ENCODE measurements at places on chromosomes 5 and 9. TPM values are rescaled to one million over a fixed set of nuclear protein-coding genes. Genes with fewer than 3 reads are reported as not detected.

GRCh38 chr5:93130624-93131490 lies 450.2 kb downstream of the NR2F1-AS1 start:
- DNase-seq: no peak

DNA sequence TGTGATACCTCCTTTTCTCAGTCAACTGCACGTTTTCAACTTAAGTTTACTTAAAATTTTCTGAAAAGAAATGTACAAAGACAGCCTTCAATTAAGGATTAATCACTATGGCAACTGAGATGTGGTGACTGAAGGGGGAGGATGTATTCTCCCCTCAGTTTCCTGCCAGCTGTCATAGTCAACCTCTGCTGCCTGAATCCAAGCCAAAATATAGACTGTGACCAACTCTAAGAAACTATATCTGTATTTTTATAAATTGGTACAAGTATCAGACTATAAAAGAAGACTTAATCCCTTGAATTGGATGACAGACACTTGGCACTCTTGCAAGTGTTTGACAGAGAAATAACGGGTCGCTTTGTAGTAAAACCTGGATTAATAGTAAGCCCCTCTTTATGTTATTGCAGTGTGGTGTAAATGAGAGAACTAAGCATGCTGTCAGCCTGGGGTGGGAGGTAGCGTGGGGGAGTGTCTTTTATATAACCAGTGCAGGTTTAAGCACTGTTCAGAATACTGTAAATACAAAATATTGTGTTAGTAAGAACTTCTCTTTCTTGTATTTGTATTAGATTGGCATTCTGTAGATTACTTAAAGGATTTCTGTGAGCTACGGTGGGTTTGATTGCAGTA lies 106.4 kb downstream of the ERCC6L2 start:
- DNase-seq: no peak

DNA sequence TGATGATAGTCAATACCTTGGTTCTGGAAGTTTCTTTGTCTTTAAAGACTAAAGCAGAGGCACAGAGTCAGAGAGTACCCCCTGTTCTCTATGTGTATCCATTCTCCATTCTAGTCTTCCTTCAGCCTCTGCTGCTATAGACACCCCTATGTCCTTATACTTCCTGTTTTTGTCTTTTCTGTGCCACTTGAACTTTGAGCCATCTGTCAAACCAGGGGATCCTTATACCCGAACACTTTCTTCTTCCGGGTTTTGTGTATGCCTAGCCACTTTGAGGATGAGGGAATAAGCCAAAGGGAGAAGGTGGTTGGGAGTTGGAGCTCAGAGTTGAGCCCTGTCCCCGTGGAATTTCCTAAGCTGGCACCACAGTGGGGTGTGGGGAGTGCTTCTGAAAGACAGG lies 61.1 kb upstream of the IL6ST start:
- DNase-seq: no peak

GRCh38 chr9:93099551-93100275 lies 3.7 kb downstream of the CARD19 start:
- no peak for DNase-seq

DNA sequence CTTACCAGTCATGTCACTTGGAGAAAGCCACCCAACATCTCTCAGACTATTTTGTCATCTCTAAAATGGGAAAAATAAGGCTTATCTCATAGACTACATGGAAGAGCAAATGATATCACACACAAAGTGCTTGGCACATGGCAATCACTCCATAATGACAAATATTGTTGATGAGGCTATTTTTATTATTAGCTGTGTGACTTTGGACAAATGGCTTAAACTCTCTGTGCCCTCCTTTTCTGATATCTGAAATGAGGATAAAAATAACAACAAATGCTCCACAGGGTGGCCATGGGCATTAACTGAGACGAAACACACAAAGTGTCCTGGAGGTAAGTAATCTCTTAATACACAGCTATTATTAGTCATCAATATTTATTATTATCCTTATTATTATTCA lies 125.5 kb upstream of the HAND1 start:
- DNase-seq: no peak

- DNase-seq: no peak
Measured at GRCh38 chr9:92679413-92680165, 9.7 kb upstream of the IPPK start.

DNA sequence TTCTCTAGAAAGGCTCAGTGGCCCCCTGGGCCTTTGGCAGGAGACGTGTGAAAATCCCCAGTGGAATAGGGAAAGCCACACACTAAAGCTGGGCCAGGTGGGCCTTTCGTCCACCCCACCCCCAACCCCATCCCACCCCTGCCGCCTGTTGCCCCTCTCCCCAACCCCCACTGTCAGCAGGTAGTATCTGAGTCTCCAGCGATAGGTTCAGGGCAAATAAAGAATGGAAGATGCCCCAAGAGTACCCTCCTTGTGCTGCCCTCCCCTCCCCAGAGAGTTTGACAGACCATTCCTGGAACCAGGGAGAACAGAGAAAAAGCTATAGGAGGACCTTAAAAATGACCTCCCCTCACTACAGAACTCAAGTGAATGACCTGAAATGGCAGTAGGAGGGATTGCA lies 36.7 kb upstream of the UBE2D2 start:
- DNase-seq: no peak

GRCh38 chr9:104118916-104119315 lies 24.8 kb downstream of the SMC2 start:
- DNase-seq: peak; percentile 1

DNA sequence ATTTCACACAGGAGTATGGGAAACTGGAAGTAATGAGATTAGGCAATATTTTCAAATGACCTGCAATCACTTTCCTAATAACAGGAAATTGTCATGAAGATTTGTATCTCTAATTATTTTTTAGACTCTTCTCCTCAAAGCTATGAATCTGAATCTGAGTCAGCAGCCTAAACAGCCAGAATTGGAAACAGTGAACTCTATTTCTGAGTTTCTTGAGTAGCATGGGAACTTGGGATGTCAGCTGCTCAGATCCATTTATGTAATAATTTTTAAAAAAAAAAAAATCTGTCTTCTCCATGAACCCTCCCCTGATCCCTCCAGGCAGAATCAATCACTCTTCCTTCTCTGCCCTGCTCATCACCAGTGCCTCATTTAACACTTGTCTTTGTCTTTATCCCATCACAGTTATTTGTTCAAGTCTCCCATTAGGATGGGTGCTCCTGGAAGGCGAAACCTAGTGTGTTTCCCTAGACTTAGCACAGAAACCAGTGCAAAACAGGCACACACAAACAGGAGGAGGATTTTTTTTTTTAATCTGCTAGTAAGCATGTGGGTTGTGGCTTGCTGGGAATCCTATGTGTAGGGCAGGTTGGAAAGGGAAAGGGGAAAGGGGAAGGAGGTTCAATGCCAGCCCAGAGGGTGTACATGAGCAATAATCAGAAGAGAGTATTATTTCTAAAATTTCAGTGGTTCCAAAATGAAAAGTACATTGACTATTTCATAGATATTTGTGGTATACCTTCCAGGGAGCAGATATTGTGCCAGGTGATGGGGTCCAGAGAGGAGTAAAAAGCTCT lies 186.8 kb downstream of the TTLL11 start:
- no peak for DNase-seq

- DNase-seq: no peak
Measured at GRCh38 chr9:135514342-135515082, 6.7 kb upstream of the LCN1 start.

- DNase-seq: no peak
Measured at GRCh38 chr9:77802515-77803293, 154.6 kb upstream of the GNA14 start.

- DNase-seq: no peak
Measured at GRCh38 chr5:150593593-150593992, 46.9 kb upstream of the SYNPO start.

DNA sequence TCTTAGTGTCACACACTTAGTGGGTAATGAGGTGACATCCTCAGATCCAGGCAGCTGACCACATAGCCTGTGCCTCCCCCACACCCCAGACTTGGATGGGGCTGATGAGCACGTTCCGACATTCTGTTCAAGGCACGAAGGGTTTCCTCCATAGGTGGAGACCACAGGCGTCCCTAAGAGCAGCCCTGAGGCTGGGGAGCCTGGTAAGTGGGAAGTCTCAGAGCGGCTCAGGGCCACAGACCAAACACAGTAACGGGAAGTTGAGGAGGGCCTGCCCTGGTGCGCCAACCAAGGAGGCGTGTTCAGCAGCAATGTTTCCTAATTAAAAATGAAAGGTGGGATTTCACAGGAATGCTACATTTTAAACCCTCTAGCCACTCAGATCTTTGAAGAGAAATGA lies 102.3 kb upstream of the PHYKPL start:
- no peak for DNase-seq

GRCh38 chr9:5425006-5425628 lies 12.6 kb downstream of the PLGRKT start:
- no peak for DNase-seq

DNA sequence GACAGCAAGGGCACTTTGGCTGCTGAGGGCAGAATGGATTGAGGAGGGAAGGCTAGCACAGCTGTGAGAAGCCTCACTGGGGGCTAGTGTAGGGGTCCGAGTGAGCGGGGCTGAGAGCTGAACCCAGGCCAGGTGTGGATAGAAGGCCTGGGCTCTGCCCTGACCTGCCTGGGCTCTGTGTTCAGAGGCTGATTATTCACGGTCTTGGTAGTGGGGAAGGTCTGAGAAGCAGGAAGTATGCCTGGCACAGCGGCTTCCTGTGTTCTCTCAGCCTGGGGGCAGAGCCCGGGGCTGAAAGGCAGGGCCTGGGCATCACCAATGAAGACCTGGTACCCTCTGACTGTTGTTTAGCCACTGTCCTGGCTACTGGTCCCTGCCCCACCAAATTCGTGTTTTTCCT lies 136.4 kb upstream of the TBC1D2 start:
- no peak for DNase-seq

DNA sequence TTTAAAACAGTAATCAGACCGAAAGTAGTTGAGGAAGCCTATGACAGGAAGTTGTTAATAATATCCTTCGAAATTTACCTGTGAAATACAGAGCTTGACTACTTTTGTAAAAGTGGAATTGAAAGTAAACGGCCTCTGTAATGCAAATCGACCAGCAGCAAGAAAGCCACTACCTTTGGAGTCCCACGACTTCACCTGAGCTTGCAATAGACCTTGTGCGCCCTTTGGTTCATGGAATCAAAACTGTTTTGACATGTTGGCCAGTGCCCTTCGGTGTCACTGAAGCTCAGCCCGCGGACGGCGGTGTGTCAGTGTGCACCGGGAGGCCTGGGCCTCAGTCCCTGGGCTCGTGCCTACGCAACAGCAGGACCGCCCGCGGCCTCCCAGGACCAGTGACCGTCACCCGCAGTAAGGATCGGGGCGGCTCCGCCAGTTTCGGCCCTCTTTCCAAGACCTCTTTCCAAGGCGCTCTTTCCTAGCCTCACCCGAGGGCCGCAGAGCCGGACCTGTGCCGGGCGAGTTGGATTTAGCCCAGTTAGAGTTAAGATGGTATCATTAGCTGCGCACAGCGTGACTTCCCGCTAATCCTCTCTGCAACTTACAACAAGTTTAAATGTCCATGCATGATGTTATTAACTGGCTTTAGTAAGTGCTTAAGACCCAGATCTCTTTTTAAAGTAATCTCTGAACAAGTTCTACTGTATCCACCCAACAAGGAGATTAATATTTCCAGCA lies 223.3 kb downstream of the MEF2C start:
- DNase-seq: no peak

- peak; percentile 87 for DNase-seq
Measured at GRCh38 chr5:77893225-77893860, 117.2 kb upstream of the TBCA start.

GRCh38 chr5:3590161-3590966 lies 5.3 kb upstream of the IRX1 start:
- DNase-seq: no peak

- DNase-seq: peak; percentile 65
Measured at GRCh38 chr9:112764344-112764743, 13.8 kb downstream of the SNX30 start.

DNA sequence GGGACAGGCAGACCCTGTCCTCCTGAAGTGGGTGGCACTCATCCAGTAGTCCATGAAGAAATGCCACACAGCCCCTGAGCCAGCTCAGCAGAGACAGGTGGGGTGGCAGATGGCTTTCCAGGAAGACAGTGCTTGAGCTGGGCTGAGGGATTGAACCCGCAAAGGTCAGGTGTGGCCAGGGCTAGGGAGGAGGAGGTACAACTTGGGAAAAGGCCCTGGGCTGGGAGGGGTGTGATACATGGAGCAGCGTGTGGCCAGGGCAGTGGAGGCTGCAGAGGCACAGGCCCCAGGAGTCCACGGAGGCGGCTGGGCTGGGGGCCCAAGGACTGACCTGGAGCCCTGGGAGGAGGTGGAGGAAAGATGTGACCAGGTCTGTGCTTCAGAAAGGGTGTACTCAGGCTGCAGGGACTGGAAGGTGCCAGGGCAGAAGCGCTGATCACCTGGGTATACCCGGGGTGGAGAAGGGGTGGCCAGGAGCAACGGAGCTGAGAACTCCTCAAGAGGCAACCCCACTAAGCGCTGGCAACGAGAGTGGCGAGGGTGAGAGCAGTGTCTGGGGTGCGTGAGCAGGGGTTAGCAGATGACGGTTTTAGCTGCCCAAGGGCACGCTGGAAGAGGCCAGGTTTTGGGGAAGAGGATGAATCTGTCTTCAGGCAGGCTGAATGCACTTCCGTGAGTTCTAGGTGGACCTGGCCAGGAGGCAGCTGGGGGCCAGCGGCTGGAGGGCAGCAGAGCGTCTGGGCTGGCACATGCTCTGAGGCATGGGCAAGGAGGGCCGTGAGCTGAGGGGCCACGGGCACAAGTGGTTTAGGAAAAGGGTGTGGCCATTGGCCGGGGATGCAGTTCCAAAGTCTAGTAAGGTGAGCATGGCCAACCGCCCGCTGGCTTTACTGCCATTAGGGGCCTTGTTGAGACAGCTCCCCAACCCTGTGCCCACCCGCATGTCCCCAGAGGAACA lies 3.9 kb upstream of the RABL6 start:
- no peak for DNase-seq

GRCh38 chr5:137071526-137071925 lies 427.6 kb downstream of the SPOCK1 start:
- no peak for DNase-seq

GRCh38 chr5:178831049-178831448 lies 28.7 kb upstream of the ZNF354B start:
- DNase-seq: no peak

GRCh38 chr5:7066471-7067235 lies 329.3 kb upstream of the ADCY2 start:
- DNase-seq: no peak

DNA sequence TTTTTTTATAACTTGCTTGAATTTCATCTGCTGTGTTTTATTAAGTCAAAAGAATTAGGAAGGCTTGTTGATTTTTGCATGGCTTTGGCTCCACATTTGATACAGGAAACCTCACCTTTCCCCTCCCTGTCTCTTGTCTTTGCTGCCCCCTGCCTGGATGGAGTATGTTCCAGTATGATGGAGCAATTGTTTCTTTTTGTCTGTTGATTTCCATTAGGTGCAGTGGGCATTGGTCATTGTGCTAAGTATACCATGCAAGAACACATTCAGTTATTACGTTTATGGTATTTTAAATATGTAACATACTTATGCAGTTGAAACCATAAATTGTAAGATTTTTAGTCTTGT lies 19.6 kb downstream of the TJP2 start:
- no peak for DNase-seq

GRCh38 chr9:76087976-76088375 lies 197.5 kb downstream of the PCSK5 start:
- DNase-seq: no peak

PAIP1 gene
- total RNA-seq: 151 TPM

GFM2 gene
- total RNA-seq: 35.7 TPM

DCAF12 gene
- total RNA-seq: 39.9 TPM

FREM1 gene
- total RNA-seq: 0.75 TPM

RANBP3L gene
- not detected for total RNA-seq

GABBR2 gene
- total RNA-seq: 9.7 TPM
